ENCODE measurements at places on chromosomes 5 and 9. TPM values are rescaled to one million over a fixed set of nuclear protein-coding genes. Genes with fewer than 3 reads are reported as not detected.

MEGF9 gene
- 19.4 TPM for polyA plus RNA-seq

LHX2 gene
- polyA plus RNA-seq = 0.28 TPM

GPR150 gene
- polyA plus RNA-seq = 0.07 TPM

DNA sequence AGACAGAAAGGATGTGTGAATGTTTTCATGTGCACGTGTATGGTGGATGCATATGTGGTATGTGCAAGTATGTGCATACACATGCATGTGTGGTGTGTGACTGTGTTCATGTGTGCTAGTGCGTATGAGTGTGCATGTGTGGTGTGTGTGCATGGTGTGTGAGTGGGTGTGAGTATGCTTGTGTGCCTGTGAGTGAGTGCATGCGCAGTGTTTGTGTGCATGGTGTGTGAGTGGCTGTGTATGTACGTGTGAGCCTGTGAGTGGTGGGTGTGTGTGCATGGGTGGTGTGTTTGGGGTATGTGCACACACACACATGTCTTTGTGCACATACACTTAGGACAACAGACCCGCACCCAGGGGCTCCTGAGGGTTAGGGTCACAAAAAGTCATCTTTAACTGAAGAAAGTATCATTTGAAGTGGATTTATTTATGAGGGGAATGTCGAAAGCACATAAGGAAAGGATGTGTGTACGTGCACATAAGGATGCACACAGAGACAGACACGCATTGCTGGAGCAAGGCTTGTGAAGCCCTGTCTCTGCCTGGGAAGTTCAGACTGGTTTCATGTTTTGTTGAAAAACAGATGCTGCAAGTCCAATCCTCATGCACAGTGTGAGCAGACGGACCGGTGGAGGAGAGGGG lies 237.0 kb downstream of the SYK start:
- no peak for DNase-seq

- no peak for DNase-seq
Measured at GRCh38 chr9:110472111-110472510, 107.4 kb downstream of the SVEP1 start.

Data from left kidney (tissue), 8 donors.